ENCODE measurements at places on chromosomes 1 and 21.
A peak's percentile ranks its signal among the peaks of the same experiment; 100 is the strongest.

- DNase-seq = no peak
Measured at GRCh38 chr1:10508511-10508951, 33.8 kb downstream of the PEX14 start.

GRCh38 chr1:36924282-36924811, 110.0 kb downstream of the GRIK3 start:
- DNase-seq = peak; percentile 42

DNA sequence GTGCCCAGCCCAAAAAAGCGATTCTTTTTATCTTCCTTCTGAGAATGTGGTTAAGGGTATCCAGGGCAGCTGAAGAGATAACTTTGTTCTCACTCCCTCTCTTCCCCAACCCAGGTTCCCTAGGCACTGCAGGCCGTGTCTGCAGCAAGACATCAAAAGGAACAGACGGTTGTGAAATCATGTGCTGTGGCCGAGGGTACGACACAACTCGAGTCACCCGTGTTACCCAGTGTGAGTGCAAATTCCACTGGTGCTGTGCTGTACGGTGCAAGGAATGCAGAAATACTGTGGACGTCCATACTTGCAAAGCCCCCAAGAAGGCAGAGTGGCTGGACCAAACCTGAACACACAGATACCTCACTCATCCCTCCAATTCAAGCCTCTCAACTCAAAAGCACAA, 11.4 kb downstream of the WNT2B start:
- peak; percentile 43 for DNase-seq

GRCh38 chr21:38945545-38946245, 140.0 kb downstream of the ETS2 start:
- DNase-seq = no peak

GRCh38 chr1:200034761-200035396, 7.4 kb downstream of the NR5A2 start:
- peak; percentile 58 for DNase-seq

- DNase-seq = no peak
Measured at GRCh38 chr1:15663925-15664324, 20.2 kb upstream of the PLEKHM2 start.

DNA sequence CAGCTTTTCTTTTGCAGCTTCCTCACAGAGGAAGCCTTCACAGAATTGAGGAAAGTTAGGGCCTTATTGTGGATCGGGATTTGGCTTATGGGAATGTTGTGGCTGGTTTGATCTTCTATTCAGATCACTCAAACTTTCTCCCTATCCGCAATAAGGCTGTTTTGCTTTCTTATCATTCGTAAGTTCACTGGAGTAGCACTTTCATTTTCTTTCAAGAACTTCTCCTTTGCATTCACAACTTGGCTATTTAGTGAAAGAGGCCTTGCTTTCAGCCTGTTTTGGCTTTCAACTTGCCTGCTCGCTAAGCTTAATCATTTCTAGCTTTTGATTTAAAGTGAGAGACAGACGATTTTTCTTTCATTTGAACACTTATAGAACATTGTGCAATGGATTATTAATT, 181.9 kb upstream of the B3GALT2 start:
- no peak for DNase-seq

GRCh38 chr1:88141499-88142074, 542.5 kb upstream of the PKN2 start:
- DNase-seq = no peak

DNA sequence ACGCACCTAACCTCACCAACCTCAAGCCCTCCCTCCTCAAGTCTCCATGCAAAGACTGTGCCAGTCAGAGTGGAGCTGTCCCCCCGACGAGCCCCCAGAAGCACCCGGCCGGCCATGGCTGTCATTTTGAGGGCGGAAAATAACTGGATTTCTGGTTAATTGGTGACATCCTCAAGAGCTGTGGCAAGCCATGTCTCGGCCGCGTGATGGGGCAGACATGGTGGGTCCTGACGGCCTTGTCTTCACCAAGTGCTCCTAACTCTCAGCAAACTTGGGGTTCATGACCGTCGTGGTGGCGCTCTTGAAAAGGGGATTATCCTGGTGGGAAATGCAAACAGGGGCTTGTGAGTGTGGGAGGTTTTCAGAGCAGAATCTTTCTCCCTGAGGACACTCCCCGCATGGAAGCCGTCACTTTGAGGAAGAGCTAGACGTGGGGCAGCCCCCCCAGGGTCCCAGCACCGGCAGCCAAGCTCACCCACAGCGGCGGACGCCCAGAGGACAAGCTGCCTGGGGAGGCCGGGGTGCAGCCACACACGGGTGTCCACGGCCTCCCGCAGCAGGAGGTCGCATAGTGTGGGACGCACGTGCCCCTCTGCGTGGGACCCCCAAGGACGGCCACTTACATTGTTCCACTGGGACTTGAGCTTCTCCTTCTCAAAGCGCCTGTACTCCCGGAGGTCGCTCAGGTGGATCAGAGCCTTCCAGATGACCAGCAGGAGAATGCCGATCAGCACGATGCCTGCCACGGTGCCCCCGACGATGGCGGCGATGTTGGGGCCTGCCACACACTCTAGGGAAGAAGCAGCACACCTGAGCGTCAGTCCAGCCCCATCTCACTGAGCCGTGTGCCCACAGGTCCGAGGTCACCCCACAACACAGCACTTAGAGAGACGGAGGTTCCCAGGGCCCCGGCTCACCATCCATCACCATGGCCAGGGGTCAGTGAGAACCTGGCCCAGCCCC, 12.9 kb upstream of the PTTG1IP start:
- no peak for DNase-seq

GRCh38 chr1:206900149-206900548, 2.9 kb downstream of the IL24 start:
- DNase-seq = no peak

DNA sequence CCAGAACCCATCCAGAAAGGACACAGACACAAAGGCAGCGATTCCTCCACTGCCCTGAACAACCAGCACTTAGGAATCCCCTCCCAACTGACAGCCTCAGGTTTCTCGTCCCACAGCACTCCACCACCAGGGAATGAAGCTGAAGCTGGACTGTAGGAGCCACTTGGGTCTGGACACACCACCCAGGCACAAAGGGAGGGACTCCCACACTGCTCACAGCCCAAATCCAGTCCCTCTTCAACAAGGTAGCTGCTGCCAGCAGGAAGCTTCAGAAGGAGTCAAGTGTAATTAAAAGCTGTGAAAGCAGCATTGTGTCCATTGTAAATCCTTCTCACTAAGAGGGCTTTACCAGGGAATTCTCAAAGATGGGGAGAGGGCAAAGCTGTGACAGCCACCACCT, 29.0 kb downstream of the LMX1A start:
- no peak for DNase-seq

- no peak for DNase-seq
Measured at GRCh38 chr1:86948212-86948611, 33.8 kb downstream of the HS2ST1 start.

- DNase-seq = no peak
Measured at GRCh38 chr1:84170171-84170570, 26.1 kb downstream of the PRKACB start.

- peak; percentile 90 for DNase-seq
Measured at GRCh38 chr1:174815036-174815435, 184.7 kb upstream of the CACYBP start.

GRCh38 chr1:203526572-203526971, 32.6 kb downstream of the OPTC start:
- DNase-seq = peak; percentile 39

DNA sequence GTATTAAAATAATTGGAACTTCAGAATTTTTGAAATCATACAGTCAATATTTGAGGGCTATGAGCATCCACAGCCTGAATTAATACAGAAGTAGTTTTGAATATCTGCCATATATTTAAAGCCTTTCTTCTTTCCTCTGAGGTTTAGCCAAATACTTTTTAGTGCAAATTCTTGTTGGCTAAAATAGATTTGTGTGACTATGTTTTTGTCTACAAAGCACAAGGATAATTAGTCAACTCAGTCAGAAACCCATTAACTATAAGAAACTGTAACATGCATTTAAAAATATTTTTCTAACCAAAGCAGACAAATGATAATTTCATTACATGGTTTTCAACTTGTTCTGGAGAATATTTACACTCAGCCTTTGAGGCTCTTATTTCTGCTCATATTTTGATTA, 232.1 kb downstream of the TPR start:
- DNase-seq = no peak

DNA sequence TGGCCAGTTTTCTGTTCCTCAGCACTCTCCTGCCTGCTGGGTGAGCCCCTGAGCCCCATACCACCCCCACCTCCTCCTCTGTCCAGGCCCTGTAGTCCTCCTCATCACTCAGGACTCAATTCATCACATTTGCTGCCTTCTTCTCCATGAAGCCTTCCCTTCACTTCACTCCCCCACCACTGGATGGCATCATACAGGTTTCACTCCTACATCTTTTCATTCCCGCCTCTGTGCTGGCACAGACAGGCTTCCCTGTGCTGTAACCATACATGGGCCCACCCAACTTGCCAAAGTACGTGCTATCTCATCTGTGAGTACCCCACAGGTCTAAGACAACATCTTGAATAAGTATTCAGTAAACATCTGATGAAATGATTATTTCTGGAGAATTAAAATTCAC, 56.9 kb downstream of the SLC45A1 start:
- DNase-seq = peak; percentile 66

DNA sequence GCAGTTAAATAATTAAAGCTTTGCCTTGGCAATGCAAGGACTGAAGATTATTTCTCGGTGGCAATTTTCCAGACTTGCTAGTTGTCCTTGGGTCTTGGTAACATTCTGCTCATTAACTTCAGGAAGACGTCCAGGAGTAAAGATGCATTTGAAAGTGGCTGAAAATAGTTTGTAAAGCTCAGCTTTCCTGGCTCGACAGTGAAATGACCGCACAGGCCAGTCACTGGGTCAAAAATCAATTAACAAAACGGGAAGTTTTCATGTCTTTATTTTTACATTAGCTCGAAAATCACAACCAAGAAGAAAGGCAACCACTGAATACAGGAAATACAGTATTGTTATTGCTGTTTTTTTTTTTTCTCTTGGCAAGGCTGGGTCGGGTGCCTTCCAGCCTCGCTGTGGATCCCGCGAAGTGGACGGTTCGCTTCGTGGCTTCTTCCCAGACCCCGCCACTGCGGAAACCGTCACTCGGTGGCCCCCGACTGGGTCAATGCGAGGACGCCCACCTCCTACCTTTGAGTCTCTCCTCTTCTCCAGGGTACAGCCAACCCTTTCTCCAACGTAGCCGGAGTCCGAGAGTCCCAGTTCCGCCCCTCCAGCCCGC, 479 bp upstream of the SNX7 start:
- DNase-seq = peak; percentile 10

DNA sequence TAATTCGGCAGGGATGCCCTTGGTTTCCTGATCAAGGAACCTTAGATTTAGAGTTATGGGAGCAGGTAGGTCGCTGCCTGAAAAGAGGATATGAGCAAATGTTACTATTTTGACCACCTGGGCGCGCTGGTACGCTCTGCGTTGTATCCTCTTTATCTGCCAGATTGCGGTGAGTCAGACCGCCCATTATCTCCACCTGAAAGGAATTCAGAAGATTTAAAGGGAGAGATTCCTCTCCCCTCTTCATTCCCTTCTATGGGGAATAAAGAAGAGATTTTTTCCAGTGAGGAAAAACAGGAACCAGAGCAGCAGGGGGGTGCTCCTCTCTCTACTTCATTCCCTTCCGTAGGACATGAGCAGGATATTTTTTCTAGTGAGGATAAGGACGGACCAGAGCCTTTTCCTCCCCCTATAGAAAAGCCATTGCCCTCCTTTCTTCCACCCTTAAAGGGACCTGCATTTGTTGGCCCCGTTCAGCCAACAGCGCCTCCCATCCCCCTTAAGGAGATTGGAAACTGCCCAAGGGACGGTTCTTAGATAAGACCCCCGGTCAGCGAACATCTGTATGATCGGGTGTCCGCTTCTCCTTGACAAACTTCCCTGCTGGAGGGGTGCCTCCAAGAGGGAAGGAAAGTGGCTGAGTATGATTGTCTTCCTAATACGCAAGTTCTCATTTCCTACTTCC, 34.1 kb downstream of the CLCA1 start:
- DNase-seq = no peak

DNA sequence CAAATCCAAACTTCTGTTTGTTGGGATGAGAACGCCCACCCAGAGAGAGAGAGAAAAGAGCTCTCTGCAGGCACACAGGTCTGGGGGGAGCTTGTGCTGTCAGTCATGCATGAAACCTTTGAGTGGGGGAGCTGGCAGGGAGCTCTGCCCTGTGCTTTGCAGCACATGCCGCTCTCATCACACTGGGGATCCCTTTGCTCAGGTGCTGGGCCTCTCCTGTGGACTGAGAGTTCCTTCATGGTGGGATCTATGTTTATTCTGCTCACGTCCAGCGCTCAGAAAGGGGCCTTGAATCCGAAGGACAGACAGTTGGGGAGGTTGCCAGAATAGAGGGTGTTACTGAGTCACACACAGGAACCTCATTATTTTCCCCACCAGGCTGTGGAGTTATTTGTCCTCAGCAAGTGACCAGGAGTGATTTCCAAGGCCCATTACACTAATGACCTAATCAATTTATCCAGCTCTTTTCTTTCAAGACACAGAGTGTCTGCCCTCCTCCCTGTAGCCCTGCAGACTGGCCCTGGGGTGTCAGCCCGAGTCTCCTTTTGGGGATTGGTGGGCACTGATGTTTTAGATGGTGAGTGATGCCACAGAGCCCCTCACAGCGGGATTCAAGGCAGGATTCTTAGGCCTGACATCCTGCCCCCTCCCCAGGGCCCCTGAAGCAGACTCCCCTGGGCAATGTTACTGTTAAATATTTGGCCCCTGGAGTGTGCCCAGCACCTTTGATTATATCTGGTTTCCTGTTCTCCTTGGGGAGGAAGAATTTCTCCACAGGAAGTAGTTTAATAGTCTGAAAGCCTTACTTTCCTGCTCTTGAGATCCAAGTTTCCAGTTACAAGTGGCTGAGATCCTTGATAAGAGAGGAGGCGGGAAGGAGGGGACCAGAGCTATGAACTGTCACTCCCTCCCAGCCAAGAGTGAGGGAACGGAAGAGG, 22.3 kb downstream of the MYBPH start:
- DNase-seq = no peak

GRCh38 chr1:117368116-117369108, 1.2 kb downstream of the MAN1A2 start:
- DNase-seq = peak; percentile 57

GRCh38 chr1:40948741-40949443, 30.6 kb upstream of the CTPS1 start:
- DNase-seq = peak; percentile 89

- DNase-seq = no peak
Measured at GRCh38 chr1:53362270-53362669, 34.4 kb upstream of the LRP8 start.
